CD4-positive, alpha-beta T cell treated with Interleukin-15 for 4 hours (primary cell): ENCODE measurements at places on chromosomes 12 and 14.

DNA sequence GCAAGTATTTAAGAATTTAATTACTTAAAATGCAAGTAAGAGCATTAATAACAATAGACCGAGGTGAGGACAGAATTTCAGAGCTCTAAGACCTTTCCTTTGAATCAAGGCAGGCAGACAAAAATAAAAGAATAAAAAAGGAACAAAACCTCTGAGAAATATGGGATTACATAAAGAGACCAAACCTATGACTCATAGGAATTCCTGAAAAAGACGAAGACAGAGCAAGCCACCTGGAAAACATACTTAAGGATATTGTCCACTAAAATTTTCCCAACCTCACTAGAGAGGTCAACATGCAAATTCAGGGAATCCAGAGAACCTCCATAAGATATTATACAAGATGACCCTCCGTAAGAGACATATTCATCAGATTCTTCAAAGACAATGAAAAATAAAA is 325.1 kb downstream of the AEBP2 start:
- DNase-seq, result no peak

DNA sequence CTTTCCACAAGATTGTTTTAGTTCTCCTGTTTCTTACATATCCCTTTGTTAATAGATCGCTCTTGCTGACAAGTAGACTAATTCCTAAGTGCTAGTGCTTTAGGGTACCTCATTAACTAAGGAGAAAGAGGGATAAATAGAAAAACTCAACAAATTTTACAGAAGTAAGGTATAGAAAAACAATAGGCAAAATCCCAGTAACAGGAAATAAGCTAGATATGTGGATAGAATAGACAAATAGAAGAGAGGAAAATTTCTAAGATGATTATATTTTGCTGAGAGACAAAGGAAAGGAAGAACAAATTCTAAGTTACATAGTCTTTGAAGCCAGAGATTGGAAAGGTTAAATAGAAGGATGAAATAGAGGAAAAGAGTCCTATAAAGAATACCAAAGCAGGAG is 1.0 kb downstream of the CD69 start:
- no peak for DNase-seq

DNA sequence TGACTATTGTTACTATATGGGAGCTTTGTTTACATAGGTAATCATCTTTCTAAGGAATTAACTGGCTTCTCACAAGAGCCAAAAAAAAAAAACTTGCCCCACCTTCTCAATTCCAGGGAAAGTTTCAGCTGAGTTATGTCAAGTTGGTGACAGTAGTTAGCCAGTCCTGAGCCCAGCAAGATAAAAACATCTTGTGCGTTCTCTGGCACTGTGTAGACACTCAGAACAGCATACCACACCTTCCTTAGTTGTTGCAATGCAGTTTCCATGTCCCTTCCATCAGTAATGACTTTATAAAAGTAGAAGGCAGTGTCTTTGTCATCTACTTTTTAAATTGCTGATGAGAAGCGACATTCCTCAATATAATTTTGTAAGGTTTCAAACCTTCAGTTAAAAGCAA is 50.2 kb downstream of the PTPN21 start:
- no peak for DNase-seq

- peak; percentile 18 for DNase-seq
Measured at GRCh38 chr14:38721822-38722431, 381.1 kb downstream of the SEC23A start.

DNA sequence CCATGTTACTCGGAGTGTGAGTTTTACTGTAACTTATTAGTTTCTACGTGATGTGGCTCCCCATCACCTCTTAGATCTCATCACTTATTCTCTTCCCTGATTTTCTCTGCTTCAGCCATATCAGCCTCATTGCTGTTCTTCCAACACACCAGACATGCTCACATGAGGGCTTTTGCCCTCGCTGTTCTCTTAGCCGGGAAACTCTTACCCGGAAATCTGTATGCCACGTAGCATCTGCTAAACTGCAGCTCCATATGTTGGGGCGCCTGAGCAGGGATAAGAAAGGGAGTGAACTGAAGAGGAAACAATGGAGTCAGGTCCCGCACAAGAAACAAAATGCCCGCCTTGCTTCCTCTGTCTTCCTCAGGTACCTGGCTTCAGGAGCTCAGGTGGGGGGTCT is 16.6 kb downstream of the SMUG1 start:
- DNase-seq, result no peak

DNA sequence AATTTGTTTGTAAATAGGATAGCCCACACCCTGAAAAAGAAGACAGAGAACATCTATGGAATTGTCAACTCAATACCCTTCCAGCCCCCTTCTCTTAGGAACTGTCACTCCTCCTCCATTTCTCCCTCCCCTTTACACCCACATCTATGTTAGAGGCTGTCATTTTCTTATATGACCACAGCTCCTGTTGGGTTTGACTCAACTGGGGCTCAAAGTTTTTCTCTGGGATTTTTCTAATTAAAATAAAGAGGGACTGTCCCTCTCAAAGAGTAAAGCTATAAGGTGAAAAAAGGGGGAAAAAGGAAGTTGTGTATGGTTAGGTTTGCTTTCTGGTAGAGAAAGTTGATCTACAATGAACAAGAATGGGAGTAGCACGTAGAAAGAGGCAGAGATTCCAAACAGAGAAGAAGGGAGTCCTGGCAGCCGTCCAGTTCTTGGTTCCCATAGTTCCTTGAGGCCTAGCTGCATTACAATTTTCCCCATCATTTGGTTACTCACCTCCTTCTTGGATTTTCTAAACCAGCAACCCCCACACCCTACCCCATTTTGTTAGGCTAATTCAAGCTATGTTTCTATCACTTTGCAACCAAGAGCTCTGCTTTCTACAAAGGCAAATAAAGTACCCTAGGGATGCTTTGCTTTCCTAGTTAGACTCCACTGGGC is 44.3 kb upstream of the STK38L start:
- DNase-seq, result no peak

DNA sequence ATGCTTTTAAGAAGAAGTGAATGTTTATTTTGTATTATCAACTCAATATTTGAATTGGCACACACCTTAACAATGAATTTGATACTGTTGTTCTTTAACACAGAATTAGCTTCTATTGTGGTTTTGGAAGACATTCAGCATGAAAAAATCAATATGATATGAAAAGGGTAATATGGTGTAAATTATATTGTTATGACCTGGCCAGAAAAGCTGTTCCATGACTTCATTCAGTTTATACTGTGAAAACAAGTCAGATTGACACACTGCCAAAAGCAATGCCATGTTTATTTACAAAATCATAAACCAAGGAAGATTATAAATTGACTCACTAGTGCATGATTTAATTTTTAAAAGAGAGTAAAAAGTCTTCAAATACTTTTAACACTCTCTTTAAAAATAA is 851.4 kb upstream of the SEL1L start:
- no peak for DNase-seq

GRCh38 chr14:75234173-75235115 is 44.2 kb upstream of the FOS start:
- DNase-seq, result no peak

- DNase-seq, result no peak
Measured at GRCh38 chr12:19095331-19095730, 34.2 kb upstream of the PLEKHA5 start.

- no peak for DNase-seq
Measured at GRCh38 chr12:13074396-13075117, 28.9 kb downstream of the GSG1 start.

GRCh38 chr12:84996759-84997158 is 39.3 kb downstream of the TSPAN19 start:
- no peak for DNase-seq

DNA sequence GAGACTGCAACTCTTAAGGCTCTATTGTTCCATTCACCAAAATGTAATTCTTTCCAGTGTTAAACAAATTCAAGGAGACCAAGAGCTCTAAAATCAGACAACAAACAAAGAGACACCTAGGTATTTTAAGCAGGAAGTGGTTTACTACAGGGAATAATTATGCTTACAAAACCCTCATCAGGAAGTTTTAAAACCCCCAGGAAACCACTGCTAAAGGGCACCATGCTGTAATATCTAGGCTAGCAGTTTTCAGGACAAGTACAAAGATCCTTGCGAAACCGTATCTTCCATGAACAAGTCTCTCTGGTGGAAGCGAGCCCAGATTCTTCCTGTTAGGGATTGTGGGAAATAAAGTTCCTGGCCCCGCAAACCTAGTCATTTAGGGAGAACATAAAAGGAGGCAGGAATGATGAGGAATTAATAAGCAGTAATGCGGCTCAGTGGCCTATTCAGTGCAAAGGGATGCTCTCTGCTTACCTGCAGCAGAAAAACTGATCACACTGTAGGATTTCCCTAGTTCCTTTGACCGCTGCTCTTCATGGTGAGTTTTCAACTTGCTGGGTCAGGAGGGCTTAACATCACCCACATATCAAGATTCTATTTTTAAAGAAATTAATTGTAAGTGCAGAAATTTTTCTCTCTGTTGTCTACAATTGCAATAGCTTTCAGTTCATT is 42.8 kb downstream of the ACSM4 start:
- peak; percentile 1 for DNase-seq

GRCh38 chr14:105075379-105076295 is 10.4 kb upstream of the GPR132 start:
- DNase-seq, result no peak

DNA sequence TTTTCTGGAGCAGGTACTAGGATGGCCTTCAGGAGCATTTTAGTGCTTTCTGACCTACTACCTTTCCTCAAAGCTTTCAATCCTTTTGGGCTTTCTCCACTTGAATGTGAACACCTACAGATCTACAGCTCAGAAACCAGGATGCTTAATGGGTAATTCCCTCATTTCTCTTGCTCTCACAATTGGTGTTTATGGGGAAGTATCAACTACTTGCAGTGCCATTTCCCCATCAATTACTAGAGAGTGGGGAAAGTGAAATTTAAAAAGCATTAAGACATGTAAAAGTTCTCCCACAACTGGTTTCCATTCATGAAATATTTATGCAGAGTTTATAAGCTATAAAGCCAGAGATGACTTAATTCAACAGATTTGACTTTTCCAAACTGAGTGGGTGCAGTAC is 2.1 kb upstream of the YY1 start:
- DNase-seq, result no peak

GRCh38 chr14:79829405-79830166 is 381.7 kb downstream of the DIO2 start:
- DNase-seq, result no peak

GRCh38 chr12:128715485-128715884 is 108.3 kb downstream of the SLC15A4 start:
- no peak for DNase-seq

DNA sequence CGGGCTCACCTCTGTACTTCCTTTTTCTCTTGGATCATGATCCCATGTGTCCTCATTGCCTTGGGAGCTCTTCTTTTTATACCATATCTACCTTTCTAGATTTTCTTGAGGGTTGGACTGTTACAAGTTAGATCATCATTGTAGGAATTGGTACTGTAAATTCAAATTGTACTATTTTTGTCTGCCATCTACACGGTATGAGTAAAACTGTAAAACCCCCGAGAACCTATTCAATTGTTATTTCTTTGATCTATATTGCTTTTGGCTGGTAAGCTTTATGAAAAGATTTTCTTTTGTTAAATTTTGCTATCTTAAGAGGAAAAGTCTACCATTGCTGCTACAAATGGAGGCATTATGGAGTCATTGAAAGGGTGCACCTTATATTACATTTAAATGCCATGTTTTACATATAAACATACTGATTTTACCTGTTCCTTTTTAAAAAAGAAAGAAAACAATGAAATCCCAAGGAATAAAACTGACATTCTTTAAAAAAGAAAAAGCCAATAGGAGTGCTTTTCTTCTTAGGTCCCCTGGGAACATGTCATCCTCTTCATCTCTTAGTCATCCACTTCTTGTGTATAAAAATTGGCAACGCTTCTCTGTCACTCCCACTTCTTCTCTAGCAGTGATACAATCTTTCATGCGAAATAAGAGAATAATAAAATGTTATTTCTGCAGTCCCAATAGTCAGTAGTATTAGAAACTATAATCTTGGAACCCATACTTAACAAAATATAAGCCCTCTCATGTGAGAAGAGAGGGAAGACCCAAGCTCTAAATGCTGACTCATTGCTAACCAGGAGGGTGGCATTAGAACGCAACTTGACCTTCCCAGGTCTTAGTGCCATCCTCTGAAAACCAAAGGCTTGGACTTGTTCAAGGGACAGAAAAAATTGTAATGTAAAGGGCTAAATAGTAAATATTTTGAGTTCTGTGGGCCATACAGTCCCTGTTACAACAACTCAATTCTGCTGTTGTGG is 20.4 kb downstream of the RGS6 start:
- DNase-seq, result no peak

DNA sequence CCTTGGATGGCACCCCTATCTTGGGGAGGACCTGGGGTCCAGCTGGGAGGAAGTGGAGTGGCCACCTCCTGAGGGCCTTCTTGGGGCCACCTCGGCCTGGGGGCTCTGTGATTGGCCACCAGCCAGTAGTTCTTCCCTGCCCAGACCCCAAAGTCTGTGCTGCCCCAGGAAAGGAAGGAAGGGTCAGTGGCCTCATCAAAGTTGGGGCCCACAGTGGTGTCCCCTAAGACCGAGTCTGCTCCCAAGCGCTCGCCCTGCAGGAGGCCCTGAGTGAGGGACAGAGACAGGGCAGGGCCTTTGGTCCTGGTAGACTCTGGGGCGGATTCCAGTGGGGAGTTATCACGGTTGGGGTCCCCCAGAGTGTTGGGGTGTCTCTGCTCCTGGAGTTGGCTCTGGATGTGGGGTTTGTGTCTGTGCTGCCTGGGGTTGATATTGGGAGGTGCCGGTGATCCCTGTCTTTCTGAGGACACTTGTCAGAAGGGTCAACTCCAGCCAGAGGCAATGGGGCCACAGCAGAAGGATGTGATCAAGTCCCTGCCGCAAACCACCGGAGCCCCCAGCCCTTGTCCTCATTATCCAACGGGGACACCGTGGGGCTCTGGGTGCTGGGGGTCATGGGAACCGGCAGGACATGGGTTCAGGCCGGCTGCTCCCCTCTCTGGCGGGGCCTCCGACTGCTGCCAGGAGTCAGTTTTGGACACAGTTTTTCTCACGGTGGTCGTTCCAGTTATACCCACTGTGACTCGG is 364.3 kb downstream of the TMEM121 start:
- no peak for DNase-seq

- no peak for DNase-seq
Measured at GRCh38 chr14:68418174-68419118, 374.4 kb downstream of the ZFP36L1 start.

DNA sequence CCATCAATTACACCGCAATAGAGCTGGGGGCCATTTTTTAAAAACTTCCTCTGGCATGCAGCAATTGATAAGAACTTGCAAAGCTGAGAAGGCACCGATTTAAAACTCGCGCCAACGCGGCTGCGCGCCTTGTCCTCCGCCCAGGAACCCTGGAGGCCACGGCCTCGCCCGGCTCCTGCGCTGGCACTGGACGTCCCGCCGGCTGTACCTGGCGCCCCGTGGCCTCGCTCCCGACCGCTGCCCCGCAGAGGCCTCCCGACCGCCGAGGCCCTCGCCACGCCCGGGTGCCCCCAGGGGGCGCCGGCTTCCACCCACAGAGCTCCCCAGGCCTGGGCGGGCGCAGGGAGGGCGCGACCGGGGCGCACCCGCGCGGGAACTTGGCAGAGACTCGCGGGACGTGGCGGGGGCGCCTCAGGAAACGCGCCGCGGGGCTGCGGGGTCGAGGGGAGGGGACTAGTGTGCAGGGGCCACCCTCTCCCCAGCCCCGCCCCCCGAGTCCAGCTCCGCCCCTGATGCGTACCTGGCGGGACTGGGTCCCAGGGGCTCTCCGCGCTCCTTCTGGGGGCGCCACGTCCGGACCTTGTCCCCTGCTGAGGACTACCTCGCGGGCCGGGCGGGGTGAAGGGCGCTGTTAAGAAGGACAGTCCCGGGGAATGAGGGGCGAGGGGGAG is 65.7 kb downstream of the TNFAIP2 start:
- DNase-seq, result no peak

- no peak for DNase-seq
Measured at GRCh38 chr12:123148655-123149054, 2.2 kb downstream of the PITPNM2 start.
